Ascending aorta (tissue), 2 donors: ENCODE measurements at places on chromosomes 1 and 21.

GRCh38 chr1:178030467-178030866 lies 60.6 kb upstream of the SEC16B start:
- no peak for DNase-seq

DNA sequence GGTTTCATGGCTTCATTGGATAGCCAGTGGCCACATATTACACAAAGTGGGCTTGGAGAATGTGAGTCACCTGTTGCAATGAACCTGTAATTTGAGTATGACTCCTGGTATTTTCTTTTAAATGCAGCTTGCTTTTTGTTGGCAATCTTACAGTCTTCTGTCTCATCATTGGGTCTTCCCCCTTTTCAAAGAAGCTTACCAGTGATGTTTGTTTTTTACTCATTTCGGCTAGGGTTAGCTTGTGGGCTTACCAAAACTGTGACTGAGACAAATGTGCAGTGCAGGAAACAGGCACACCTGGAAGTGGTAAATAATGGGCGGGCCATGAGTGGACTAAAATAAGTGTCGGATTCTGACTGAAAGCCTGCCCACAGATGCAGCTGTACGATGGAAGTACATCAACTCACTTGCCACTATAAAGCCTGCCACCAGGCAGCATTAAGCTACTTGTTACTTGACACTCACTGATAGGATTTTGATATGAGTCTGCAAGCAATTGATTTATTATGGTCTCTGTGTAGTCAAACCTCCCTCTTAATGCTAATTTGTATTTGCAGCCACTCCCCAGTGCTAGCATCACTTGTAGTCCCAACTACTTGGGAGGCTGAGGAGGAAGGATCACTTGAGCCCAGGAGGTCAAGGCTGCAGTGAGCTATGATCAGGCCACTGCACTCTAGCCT lies 4.2 kb downstream of the HHAT start:
- DNase-seq: no peak

GRCh38 chr1:214361636-214362035 lies 80.7 kb downstream of the SMYD2 start:
- DNase-seq: no peak

- no peak for DNase-seq
Observed at GRCh38 chr1:88780485-88780884, 96.4 kb downstream of the PKN2 start.

- no peak for DNase-seq
Observed at GRCh38 chr1:177959811-177960515, 9.9 kb downstream of the SEC16B start.

GRCh38 chr1:226981386-226981817 lies 41.3 kb downstream of the COQ8A start:
- DNase-seq: no peak

DNA sequence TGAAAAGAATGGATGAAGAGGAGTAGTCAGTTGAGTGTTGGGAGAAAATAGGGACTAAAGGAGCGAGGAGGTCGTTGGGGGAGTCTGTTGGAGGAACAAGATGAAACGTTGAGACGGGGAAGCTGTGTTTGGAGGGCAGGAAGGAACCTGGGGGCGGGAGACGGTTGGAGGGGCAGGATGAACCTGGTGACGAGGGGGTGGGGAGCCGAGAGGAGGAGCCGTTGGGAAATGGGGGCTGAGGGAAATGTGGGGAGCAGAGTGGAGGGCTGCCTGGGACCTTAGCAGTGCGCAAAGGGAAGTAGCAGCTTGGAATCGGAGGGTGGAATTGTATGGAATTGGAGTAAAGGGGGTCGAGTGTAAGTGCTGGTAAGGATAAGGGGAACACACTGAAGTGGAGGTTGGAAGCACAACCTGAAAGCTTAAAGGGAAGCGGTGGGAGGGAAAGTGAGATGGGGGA lies 630 bp downstream of the MTF2 start:
- DNase-seq: no peak

- DNase-seq: no peak
Observed at GRCh38 chr1:17156108-17156507, 36.9 kb upstream of the PADI2 start.

GRCh38 chr1:80217377-80217986 lies 1211.0 kb upstream of the ADGRL4 start:
- no peak for DNase-seq

DNA sequence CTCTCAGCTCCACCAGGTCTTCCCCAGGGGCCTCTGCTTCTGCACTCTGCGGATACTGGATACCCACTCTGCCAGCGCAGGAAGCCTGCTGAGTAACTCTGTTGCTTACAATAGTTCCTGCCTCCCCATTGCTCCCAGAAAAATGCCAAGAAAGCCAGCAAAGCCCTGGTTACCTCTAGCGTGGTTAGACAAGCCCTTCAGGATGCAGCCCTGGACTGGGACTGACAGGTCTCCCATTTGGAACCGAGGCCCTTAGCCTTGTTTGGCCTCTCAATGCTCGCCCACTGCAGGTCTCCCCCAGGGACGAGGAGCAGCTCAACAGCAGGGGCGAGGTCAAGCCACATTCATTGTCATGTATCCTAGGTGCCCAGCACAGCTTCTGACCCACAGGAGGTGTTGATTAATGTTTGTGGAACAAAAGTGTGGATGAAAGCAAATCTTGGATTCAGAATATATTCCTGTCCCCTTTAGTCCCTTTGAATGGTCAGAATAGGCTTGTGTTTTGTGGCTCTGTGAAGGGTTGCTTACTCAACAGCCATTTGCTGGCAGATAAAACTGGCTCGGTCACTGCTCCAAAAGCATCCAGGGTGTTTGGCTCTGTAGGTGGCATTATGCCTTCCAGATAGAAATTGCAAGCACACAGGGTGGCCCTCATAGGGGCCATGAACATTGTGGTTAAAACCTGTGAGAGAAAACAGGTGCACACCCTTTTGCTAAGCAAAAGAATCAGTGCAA lies 58.9 kb downstream of the C1orf198 start:
- no peak for DNase-seq

- no peak for DNase-seq
Observed at GRCh38 chr1:236877661-236878060, 82.6 kb downstream of the MTR start.

DNA sequence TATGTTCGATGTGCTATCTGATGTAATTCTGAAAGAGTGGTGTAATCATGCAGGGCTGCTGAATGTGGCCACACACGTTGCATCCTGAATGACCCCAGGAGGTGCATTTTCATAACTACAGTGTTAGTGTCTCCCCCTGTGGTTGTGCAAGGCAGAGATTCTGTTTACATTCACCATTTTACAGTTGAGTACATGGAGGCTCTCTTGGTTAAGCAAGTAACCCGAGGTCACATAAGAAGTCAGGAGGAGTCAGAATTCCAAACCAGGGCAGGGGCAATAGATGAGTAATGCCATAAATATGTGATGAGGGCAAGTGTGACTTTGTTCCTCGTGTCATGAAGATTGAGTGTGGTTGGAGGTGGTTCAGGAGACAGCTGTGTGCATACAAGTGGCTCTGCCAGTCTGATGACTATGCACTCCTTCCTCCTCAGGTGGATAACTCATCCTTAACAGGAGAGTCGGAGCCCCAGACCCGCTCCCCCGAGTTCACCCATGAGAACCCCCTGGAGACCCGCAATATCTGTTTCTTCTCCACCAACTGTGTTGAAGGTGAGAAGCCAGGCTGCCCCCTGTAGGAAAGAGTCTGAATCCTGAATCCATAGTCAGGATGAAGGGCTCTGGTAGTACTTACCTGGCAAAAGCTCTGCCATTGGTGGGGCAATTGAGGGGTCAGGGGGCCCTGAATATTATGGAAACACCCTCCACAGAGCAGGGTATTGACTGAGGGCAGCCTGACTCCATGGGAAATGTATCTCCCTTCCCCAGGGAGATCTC lies 9.3 kb downstream of the ATP1A2 start:
- no peak for DNase-seq

DNA sequence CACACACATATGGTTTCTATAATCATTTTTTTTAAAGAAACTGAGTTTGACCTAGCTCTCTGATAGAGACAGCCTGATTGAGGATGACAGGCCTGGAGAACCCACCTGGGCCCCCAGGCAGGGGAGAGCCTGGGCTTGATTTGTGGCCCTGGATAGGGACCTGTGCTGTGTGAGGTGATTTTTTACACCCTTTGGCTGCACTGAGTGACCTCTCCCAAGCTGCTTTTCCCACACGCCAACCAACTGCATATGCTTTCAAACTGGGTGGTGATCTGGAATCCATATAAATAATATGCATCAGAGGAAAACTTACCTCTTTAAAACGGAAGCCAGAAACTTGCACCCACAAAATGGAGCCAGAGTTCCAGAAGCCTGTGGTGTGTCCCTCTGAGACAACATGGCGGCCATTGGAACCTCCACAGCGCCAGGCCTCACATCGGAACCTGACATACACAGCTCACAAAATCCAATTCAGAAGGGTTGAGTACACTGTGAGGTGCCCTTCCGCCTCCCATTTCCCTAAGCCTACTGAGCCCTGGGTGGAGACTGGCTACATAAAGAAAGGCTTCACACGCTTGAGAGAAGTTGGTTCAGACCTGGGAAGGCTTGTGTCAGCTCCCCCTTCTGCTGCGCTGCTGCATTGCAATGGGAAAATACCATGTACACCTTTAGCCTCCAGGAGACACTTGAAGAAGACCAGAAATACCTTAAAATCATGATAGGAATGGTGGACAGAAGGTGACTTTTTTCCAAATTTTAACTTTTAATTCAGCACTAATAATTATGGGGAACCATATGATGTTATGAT lies 160.7 kb downstream of the HHIPL2 start:
- DNase-seq: no peak

DNA sequence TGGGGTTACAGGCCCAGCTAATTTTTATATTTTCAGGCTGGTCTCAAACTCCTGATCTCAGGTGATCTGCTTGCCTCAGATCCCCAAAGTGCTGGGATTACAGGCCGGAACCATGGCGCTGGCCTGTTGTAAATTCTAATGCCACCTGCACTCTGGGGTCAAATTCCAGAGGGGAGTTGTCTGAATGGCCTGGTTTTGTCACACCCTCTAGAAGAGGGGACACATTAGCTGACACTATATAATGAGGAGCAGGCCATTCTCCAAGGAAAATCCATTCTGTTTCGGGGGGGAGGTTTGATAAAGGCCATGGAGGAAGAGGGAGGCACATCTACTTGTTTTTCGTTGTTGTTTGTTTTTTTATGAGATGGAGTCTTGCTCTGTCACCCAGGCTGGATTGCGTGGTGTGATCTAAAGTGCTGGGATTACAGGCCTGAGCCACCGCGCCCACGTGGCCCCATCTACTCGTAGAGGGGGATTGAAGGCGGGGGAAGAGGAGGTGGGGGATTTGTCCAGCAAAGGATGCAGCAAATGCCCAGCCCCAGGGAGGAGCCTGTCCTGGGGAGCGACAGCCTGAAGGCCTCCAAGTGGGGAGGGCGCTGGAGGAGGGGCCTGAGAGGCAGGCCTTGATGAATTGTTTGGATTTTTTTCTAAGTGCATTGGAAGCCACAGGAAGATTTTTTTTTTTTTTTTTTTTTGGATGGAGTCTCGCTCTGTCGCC lies 78.4 kb upstream of the SLC45A1 start:
- DNase-seq: no peak

DNA sequence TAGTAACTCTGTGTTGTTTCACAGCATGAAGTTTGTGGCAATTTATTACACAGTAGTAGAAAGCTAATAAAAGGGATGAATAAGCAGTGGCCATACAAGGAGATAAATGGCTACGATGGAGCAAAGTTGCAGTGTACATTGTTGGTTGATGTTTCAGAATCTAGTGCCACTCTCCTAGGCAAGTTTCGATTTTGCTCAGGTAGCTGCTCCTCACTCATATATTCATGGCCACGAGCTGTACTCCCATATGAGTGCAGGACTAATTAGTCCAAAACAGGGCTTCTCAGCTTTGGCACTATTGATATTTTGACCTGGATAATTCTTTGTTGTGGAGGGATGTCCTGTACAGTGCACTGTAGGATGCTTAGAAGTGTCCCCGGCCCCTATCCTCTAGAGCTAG lies 30.0 kb upstream of the ATP1A1 start:
- DNase-seq: no peak

- no peak for DNase-seq
Observed at GRCh38 chr21:31326522-31327242, 17.4 kb downstream of the TIAM1 start.
